ENCODE measurements at places on chromosomes 7 and 10. TPM values are rescaled to one million over a fixed set of nuclear protein-coding genes. Genes with fewer than 3 reads are reported as not detected.
A peak's percentile ranks its signal among the peaks of the same experiment; 100 is the strongest.

DNA sequence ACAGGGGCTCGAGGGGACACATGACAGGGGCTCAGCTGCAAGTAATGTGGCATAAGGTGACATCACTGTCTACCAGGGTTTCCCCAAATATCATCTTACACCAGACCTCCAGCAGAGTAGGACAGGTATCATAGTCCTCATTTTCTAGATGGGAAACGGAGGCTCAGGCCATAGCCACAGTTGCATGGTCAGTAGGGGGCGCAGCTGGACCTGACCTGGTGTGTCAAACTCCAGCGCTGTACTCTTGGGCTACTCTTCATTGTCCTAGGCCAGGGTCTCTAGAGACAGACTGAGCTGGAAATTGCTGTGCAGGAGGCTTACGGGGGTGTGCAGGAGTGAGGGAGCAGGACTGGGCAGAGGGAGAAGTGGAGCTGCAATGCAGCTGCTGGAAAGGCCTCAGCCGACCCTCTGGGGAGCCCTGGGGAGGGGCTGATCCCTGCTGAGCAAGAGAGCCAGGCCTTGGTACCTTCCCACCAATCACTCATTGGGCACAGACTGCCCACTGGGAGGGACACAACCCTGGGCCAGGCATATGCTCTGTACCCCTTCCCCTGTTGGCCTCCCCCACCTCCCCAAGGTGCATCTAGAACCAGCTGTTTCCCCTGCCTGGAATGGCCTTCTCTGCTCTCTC is 89.9 kb downstream of the CDH23 start:
- H3K27me3 ChIP-seq: no peaks in the 10 kb centered on the region
- peak; percentile 44 for DNase-seq
- H3K4me1 ChIP-seq: no peaks in the 10 kb centered on the region
- H3K27ac ChIP-seq: no peak overlapping the region

DNA sequence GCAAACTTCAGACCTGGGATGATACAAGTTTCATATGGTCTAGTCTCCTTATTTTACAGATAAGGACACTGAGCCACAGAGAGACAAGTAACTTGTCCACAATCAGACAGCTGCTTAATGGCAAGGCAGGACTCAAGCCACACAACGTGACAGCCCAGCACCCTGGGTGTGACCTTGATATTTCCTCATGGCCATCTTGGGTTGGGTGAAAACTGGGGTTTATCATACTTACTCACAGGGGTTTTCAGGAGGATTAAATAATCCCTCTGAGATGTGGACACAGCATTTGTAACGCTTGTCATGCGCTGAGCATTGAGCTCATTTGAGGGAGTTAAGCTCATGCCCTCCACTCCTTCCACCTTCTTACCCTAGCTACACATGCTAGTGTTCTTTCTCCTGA is 58.0 kb downstream of the ABLIM1 start:
- peaks cover 16% of the 10 kb centered on the region for H3K4me1 ChIP-seq
- no peak for DNase-seq
- peaks cover 7% of the 10 kb centered on the region for H3K36me3 ChIP-seq
- no peak overlapping the region for H3K27ac ChIP-seq
- no peaks in the 10 kb centered on the region for H3K27me3 ChIP-seq

The PPIF gene
- total RNA-seq: 22.0 TPM

GRCh38 chr10:24533981-24534380 is 189.7 kb downstream of the ARHGAP21 start:
- DNase-seq: no peak
- H3K4me3 ChIP-seq: no peak overlapping the region
- H3K4me1 ChIP-seq: no peaks in the 10 kb centered on the region

The BLNK gene
- total RNA-seq: 7.0 TPM

GRCh38 chr10:69633673-69634635 is 3.9 kb downstream of the FAM241B start:
- H3K27me3 ChIP-seq: no peaks in the 10 kb centered on the region
- DNase-seq: no peak
- H3K4me3 ChIP-seq: no peak overlapping the region
- no peaks in the 10 kb centered on the region for H3K36me3 ChIP-seq
- H3K4me1 ChIP-seq: peaks cover 13% of the 10 kb centered on the region

The UNCX gene
- total RNA-seq: not detected

All from upper lobe of left lung (tissue), 6 donors.